ENCODE measurements at places on chromosomes 3 and 15. TPM values are rescaled to one million over a fixed set of nuclear protein-coding genes. Genes with fewer than 3 reads are reported as not detected.

- DNase-seq: no peak
These were observed 54.4 kb downstream of the CCDC66 start for GRCh38 chr3:56611364-56611763.

SLC38A3 gene
- not detected for total RNA-seq

DNA sequence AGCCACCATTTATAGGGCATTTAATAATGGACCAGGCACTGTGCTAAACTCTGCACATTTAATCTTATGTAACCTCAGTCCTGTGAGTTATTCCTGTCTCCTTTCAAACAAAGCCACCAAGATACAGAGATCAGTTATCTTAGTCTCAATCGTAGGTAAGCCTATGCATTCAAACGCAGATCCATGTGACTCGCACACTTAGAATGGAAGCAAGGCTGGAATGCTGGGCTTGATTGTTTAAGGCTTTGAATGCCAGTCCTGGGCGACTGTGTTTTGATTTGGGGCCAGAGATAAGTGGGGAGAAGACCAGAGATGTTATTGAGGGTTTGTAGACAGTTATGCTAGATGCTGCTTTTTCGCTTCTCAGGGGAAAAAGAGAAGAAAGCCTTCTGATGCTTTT, 22.2 kb downstream of the MED12L start:
- DNase-seq: no peak

- DNase-seq: no peak
These were observed 39.1 kb downstream of the ATP13A3 start for GRCh38 chr3:194447657-194448056.

DNA sequence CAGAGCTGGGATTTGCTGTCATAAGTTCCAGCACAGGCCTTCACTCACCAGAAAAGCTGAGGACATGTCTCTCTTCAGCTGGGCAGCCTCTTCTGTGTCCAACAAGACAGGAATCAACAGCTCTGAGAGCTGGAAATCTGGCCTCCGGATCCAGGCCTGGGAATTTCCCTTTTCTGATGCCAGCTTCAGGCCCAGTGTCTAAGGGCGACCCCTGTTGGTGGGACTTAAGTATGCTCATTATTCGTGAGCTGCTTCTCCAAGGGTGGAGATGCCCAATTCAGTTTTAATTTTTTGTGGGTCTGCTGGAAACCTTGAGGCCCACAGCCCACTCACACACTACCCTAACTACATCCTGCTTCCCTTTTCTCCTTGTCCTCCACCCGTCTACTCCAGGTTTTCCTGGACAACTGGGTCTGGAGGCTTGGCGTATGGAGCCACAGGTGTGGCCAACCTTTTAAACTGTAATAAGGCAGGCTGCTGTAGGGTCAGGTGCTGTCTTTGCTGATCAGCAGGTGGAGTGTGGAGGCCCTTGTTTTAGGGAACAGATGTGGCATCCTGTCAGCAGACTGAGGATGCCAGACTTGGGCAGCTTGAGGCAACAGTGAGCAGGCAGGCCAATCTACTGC, 2.6 kb upstream of the CEMIP start:
- DNase-seq: peak; percentile 77

DNA sequence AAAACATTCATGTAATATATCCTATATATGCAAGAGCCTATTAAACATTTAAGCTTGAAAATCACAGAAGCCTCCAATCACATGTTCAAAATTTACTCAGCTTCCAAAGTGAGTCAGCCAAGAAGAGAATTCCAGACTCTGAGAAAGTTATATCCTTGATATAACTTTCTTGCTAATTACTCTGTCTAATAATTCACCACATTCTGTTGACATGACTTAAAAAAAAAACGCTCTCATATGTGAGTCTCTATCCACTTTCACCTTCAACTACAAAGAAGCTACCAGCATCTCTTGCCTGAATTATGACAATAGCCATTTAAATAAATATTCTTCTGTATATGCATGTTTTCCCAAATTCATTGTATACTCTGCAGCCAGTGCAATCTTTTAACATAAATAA, 1116.3 kb upstream of the CADM2 start:
- DNase-seq: no peak

DNA sequence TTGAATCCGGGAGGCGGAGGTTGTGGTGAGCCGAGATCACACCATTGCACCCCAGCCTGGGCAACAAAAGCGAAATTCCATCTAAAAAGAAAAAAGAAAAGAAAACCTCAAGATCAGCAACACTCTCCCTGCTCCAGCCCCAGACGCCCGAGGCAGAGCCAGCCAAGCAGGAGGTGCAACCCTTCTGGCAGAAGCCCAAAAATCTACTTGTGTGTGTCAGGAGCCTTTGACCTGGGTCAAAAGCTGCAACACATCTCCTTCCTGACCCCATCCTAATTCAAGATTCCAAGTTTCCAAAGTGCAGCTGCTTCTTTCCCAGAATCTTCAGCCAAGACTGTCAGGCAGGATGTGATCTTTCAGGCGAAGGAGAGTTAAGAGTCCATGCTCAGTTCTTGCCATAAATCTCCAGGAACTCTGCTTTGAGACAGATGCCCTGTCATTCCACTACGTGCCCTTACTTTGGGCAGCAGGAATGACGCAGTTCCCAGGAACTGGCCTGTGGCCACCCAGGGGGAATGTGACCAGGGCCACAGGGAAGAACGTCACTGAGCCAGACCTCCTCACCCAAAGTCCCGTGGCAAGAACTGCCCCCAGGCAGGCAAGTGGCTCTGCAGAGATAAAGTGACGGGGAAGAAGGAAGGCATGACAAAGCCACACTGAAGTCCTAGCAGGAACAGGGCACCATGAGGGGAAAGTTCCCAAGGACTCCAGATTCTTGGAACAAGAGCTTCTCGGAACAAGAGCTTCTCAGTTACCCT, 39.4 kb downstream of the SH3BP5 start:
- DNase-seq: no peak

DNA sequence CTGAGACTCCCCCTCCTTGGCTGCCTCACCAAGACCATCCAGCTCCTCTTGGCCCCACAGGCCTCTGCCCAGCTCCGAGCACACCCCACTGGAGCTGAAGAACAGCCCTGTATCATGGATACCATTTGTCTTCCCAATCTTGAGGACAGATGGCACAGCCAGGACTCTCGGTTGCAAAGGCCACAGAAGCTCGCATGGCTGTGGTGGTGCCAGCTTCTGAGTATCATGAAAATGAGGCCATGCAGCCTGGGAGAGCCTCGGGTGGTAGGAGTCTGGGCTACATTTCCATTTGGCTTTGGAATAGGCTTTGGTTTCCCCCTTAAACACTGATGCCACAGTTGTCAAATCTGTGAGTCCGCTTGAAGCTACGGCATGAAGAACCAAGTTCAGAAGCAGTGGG, 106.6 kb downstream of the SEMA5B start:
- DNase-seq: no peak

- DNase-seq: no peak
These were observed 199.3 kb downstream of the FEZF2 start for GRCh38 chr3:62173939-62174515.

- no peak for DNase-seq
These were observed 58.3 kb downstream of the RAB11A start for GRCh38 chr15:65927545-65927944.

- DNase-seq: no peak
These were observed 25.4 kb downstream of the AADAC start for GRCh38 chr3:151839313-151839631.

DNA sequence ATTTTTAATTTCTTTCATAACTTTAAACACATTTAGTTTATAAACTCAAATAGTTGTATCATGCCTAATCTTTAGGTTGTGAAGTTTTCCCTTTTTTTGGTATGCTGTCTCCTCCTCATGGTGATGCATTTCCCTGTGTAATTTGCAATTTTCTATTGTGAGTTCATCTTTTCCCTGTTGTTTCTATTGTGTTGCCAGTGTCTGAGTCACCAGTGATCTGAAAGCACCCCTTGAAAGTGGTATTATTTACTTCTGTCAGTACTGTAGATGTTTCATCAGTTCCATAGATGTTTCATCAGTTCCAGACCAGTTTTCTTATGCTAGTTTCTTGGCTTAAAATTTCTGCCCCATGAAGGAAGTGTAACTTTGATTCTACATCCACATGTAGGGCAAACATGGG, 80.6 kb downstream of the OXSM start:
- no peak for DNase-seq

GRCh38 chr3:71069797-71070196, 513.7 kb downstream of the FOXP1 start:
- peak; percentile 63 for DNase-seq

DNA sequence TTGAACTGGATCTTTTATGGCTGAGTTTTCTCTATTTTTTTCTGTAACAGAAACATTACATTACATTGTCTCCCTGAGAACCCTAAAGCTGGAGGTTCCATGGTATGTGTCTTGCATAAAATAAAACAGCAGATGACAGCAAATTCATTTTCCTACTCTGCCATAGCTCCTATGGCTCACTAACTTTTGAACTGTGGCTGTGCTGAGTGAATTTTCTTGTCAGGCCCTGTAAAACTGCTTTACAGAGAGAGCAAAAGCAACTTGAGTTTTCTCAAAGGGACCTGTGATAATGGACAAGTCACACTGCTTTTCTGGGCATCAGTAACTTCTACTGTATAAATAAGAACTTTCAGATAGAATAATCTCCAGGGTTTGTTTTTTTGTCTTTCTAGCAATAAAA, 129.9 kb upstream of the TSC22D2 start:
- no peak for DNase-seq

- DNase-seq: no peak
These were observed 66.4 kb upstream of the PPIB start for GRCh38 chr15:64229129-64229724.

DNA sequence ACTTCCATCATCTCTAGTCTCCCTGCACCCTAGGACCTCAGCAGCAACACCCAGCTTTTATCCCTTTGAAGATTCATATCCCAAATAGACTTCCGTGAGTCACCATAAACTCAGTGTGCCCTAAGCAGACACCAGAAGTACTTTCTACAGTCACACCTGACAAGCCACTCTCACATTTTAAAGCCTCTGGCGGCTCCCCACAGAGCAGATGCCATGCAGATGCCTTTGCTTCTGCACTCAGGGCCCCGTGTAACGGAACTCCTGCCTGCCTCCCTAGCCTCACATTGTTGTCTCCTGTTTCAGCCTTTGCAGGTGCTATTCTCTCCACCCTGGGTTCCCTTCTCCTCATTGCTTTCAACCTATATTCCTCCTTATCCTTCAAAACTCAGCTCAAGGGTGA, 155.5 kb upstream of the SLC24A5 start:
- no peak for DNase-seq

- DNase-seq: no peak
These were observed 50.9 kb downstream of the IQCH start for GRCh38 chr15:67305506-67305905.

- no peak for DNase-seq
These were observed 5.7 kb downstream of the PDIA5 start for GRCh38 chr3:123072564-123072963.

DNA sequence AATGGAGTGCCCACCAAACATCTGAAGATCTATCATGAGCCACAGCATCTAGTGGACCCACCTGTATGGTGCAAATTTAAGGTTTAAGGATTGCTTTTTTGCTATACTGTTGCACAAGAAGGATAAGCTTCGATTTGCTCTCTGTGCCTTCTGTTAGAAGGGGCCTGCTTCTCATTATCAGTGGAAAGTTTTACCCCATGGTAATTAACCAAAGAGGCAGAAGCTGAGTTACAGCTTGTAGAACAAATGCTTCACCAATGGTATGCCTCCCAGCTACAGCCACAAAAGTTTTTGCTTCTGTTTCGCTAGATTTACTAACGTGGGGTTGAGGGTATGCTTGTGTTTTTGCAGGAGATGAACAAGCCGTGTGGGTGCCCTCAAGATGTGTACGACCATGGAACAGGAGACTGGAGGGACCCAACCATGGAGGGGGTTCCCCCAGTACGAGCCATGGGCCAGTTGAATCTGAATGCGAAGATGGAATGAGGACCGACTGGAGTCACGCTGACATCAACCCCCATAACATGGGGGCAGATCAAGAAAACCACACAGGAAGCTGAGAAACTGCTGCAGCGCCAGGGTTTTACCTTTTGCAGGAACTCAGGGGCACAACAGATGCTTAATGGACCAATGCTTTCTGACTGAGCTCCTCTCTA, 43.5 kb downstream of the ACAD9 start:
- DNase-seq: peak; percentile 50

IQCF5 gene
- not detected for total RNA-seq

- peak; percentile 95 for DNase-seq
These were observed at the start of gene TMEM115 for GRCh38 chr3:50358911-50359759. Gene TMEM115, minus strand, starts transcription at chr3:50359521. Its CDS starts 458 bp downstream, at chr3:50359063.

CCR8 gene
- 0.53 TPM for total RNA-seq

DNA sequence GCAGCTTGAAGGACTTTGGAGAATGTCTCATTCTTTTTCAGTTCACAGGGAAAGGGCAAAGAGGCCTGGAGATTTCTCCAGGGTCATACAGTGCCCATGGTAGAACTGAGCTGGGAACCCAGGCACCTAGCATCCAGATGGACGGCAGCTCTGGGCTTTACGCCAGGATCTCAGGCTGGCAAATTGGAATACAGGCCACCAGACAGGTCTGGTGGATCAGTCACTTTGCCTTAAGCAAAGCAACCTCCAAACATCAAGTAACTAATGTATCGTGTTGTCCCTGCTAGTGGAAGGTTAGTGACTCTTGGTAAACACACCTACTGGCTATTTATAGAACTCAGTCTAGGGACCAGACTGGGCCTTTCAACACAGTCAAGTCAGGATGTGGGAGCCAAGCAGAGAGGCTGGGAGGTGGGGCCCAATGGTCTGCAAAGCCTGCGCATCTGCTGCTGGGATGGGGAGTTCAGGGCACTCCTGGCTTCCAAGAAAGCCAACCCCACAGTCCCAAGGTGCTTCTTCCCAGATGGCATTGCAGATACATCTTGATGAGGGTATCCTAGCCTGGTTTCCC, 30.2 kb downstream of the RPLP1 start:
- no peak for DNase-seq

GRCh38 chr3:113124256-113124830, 87.0 kb upstream of the BOC start:
- no peak for DNase-seq

All from activated naive CD4-positive, alpha-beta T cell treated with anti-CD3 and anti-CD28 coated beads, Interleukin-2, amount 50 U/mL, for 72 hours (primary cell).